Activated T-helper 2 cell treated with anti-CD3 and anti-CD28 coated beads, Interferon-gamma antibody, Interleukin-2, Interleukin-4, amounts not matched to agents 10 μg/mL and 5 μg/mL and 100 μg/mL, durations not matched to agents 14 hours and 24 hours and 36 hours (primary cell): ENCODE measurements at places on chromosomes 7 and 10.

GRCh38 chr10:130361351-130362105, 225.3 kb downstream of the GLRX3 start:
- no peaks in the 10 kb centered on the region for H3K27me3 ChIP-seq
- no peaks in the 10 kb centered on the region for H3K36me3 ChIP-seq
- no peak overlapping the region for H3K4me3 ChIP-seq
- no peaks in the 10 kb centered on the region for H3K4me1 ChIP-seq

DNA sequence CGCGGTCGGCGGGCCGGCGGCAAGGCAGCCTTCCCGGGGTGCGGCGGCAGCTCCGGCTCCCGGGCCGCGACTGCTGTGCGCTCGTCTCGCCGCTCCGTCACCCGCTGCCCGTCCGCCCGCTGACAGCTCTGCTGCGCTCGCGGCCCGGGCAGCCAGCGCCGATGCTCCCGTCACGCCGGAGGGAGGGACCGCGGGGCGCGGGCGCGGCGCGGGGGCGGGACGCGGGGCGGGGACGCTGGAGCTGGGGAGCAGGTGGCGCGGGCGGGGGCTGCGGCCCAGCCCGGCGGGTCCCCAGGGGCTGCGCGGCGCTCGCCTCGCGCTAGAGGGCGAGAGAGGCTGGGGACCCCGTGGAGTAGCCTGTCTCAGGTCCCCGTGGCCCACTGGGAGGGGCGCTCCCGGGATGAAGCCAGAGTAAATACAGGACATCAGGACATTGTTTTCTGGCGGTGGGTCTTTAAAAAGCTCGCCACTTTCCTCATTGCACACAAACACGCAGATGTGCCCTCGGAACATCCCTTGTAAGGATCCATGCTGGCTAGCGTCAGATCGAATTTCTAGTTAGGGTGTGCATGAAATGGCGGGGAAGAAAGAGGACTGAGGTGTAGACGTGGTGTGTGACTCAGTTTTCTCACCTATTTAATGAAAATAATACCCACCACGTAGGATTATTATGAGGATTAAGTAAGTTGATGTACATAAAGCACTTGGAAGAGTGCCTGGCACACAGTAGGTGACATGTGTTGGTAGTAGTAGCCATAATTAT, at the start of gene ELAPOR2:
Gene ELAPOR2, minus strand, starts transcription at position 130 of the 763 bp plus-strand sequence. CDS start 141 bp downstream, outside the sequence.
- peak within 1 kb of the TSS; percentile 71 for H3K4me3 ChIP-seq
- no peaks in the 10 kb centered on the region for H3K36me3 ChIP-seq
- no peak within 1 kb of the TSS for H3K27ac ChIP-seq
- peak; percentile 71 for DNase-seq

- peaks cover 23% of the 10 kb centered on the region for H3K4me1 ChIP-seq
- no peaks in the 10 kb centered on the region for H3K36me3 ChIP-seq
- no peak for DNase-seq
- H3K27ac ChIP-seq = no peak overlapping the region
- H3K4me3 ChIP-seq = no peak overlapping the region
Measured at GRCh38 chr10:110160081-110160480, 47.3 kb upstream of the MXI1 start.

- no peaks in the 10 kb centered on the region for H3K4me1 ChIP-seq
- H3K36me3 ChIP-seq = no peaks in the 10 kb centered on the region
- peaks cover 10% of the 10 kb centered on the region for H3K27me3 ChIP-seq
- H3K27ac ChIP-seq = no peak overlapping the region
- no peak overlapping the region for H3K4me3 ChIP-seq
Measured at GRCh38 chr7:135755351-135755753, 6.7 kb upstream of the FAM180A start.

GRCh38 chr10:46014683-46015405, 15.6 kb downstream of the NCOA4 start:
- peaks cover 56% of the 10 kb centered on the region for H3K36me3 ChIP-seq
- peaks cover 20% of the 10 kb centered on the region for H3K4me1 ChIP-seq
- no peaks in the 10 kb centered on the region for H3K27me3 ChIP-seq
- no peak for DNase-seq

DNA sequence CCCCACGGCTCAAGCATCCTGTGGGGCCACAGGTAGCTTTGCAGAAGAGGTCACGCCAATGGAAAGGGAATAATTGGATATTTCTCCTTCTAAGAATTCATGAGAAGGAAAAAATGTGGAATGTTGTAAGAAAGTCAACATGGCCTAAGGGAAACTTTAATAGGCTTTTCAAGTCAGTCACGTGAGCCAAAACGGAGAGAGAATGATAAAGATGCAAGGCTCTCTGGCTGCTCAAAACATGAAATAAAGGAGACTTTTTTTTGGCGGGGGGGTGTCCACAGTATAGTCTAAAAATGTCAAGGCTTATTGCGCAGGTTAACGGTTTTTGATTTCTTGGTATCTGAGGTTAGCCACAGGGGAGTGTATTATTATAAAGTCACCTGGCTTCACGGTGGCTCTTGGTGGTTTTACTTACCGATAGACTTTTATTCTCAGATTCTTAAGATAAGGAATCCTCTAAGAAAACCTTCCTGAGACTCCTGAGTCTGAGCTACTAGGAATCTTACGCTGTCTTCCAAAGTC, 148.1 kb downstream of the ARHGAP21 start:
- H3K4me3 ChIP-seq = no peak overlapping the region
- peaks cover 19% of the 10 kb centered on the region for H3K4me1 ChIP-seq
- peaks cover 3% of the 10 kb centered on the region for H3K27me3 ChIP-seq
- H3K27ac ChIP-seq = no peak overlapping the region
- no peak for DNase-seq

DNA sequence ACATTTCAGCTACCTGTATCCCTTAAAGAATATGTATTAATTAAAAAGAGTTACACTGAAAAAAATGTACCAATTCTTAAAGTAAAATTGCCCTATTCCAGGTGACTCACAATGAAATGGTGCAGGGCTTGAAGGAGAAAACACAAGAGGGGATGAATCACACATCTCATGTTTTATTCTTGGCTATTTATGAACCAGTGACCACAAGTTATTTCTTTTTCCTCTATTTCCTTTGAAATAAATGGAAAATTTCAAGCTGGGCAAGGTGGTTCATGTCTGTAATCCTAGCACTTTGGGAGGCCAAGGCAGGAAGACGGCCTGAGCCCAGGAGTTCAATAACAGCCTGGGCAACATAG, 106.8 kb downstream of the UBE2H start:
- no peaks in the 10 kb centered on the region for H3K27me3 ChIP-seq
- no peak for DNase-seq
- H3K4me1 ChIP-seq = peaks cover 30% of the 10 kb centered on the region
- H3K4me3 ChIP-seq = no peak overlapping the region

DNA sequence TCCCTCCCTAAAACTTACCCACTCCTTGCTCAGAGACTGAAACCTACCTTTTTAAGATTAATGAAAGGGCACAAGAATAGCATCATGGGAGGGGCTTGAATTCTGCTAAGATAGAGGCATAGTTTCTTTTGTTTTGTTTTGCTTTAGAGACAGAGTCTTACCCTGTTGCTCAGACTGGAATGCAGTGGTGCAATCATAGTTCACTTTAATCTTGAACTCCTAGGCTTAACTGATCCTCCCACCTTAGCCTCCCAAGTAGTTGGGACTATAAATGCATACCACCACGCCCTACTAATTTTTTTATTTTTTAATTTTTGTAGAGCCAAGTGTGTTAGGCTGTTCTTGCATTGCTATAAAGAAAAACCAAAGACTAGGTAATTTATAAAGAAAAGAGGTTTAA, 17.7 kb upstream of the DNMBP start:
- H3K27ac ChIP-seq = no peak overlapping the region
- no peak for DNase-seq
- H3K4me1 ChIP-seq = no peaks in the 10 kb centered on the region
- H3K4me3 ChIP-seq = no peak overlapping the region
- H3K27me3 ChIP-seq = peaks cover 8% of the 10 kb centered on the region
- no peaks in the 10 kb centered on the region for H3K36me3 ChIP-seq

DNA sequence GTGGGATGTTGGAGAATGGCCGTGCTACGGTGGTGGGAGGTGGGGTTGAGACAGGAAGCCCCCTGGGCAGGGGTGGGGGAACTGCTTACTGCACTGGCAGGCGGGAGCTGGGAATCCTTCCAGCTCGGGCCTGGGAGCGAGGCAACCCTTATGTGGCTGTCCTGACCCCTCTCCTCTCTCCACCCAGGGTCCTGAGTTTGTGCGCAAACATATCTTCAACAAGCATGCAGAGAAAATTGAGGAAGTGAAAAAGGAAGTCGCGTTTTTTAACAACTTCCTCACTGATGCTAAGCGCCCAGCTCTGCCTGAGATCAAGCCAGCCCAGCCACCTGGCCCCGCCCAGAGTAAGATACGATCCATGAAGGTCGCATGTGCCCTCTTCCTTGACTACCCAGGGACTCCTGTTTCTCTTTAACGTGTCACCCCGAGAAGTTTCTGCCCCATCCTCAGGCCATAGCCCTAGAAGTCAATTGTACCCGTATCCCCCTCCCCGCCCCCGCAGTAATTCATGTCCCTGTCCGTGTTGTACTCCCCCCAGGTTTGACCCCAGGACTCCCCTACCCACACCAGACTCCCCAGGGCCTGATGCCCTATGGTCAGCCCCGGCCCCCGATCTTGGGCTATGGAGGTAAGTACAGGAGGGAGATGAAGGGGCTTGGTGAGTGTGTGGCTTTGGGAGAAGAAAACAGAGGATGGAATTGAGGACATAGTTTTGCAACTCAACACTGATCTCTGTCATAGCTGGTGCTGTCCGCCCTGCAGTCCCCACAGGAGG, 1.8 kb downstream of the UFSP1 start:
- peaks cover 49% of the 10 kb centered on the region for H3K4me1 ChIP-seq
- H3K27me3 ChIP-seq = peaks cover 16% of the 10 kb centered on the region
- peak overlapping the region; percentile 82 for H3K27ac ChIP-seq
